ENCODE measurements at places on chromosomes 7 and 10.

- DNase-seq, result no peak
Observed at GRCh38 chr7:158816271-158816670, 13.0 kb downstream of the ESYT2 start.

- DNase-seq, result no peak
Observed at GRCh38 chr7:158811461-158811860, 17.8 kb downstream of the ESYT2 start.

GRCh38 chr10:52443419-52444388 lies 129.6 kb downstream of the DKK1 start:
- no peak for DNase-seq

- no peak for DNase-seq
Observed at GRCh38 chr10:72267819-72268399, 5.8 kb upstream of the DDIT4 start.

DNA sequence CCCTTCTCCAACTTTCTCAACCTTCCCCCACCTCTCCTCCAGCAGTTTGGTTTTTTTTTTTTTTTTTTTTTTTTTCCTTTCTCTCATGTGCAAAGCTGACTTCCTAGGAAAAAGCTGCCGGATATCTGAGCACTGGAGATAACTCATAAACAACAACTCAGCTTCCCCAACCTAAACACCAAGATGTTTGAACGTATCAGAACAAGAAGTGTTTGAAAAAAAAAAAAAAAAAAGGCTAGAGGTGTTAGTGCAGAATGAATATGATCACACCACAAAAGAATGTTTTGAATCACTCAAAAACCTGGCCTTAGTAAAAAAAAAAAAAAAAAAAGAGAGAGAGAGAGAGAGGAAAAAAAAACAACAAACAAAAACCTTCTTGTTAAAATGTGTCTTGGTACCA lies 11.2 kb downstream of the GATA3 start:
- no peak for DNase-seq

DNA sequence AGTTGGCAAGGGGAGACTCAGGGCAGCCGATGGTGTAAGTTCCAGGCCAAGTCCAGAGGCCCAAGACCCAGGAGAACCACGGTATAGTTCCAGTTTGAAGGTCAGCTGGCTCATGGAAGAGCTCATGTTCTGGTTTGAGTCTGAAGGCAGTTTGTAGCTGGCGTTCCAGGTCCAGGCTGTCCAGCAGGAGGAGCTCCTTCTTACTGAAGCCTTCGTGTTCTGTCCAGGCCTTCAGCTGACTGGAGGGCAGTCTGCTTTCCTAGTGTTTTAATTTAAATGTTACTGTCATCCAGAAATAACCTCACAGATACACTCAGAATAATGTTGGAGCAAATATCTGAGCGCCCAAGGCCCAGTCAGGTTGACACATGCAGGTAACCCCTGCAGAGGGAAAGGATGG lies 4.2 kb downstream of the SUN1 start:
- no peak for DNase-seq

DNA sequence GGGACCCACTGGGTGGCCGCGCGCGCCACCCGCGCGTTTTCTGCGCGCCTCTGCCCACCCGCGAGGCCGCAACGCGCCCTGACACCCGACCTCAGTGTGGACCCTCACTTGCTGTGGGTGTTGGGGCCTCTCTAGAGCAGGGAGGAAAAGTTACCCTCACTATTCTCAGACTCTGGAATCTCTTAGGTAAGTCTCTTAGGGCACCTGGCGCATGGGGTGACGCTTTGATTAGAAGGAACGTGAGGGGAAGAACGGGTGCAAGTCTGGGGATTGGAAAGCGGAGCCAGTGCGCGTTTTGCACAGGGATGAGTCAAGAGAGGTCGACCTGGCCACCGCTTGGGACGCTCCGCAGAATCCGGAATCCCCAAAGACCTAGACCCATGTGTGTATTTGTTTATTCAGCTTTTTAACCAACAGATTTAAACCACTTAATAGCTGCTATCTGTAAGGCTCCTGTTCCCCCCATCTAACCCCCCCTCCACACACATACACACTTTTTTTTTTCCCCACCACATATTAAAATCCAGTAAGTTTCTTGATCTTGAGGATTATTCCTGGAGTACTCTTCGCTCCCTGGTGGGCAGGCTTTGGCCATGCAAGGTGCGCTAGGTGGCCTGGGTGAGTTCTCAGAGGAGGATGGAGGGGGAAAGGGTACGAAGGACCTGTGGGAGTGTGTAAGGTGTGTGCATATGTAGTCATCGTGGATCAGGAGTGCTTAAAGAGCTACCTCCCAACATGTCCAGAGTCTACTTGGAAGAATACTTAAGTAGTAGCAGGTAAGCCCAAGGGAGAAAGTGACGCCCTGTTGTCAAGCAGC lies 169.1 kb upstream of the PPP1R3A start:
- no peak for DNase-seq

DNA sequence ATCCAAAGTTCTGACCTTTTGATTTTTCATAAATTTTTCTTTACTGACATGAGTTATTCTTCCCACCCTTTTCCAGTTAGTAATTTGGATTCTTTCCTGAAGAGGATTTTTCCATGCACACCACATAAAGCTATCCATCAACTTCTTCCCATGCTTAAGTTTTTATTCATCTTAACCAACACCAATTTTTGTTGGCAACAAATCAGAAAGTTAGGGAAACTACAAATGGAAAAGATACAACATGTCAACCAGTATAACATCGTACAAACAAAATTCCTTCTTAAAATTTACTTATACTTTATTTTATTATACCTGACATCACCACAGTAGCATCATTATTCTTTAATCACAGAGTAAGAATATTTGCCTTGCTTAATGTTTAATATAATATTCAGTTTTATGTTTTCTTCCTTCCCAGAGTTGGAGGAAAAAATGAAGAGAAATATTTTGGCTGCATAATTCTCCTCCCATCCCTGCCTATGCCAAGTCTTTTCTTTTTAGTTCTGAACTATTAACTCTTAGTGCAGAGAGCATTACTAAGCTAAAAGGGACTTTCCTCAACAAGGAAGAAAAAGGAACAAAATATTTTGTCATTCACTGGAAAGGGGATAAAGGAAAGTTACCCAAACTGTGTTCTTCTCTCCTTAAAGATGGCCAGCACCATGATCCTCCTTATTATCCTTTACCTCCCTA lies 67.5 kb upstream of the MEOX2 start:
- no peak for DNase-seq

GRCh38 chr10:121157998-121158397 lies 306.8 kb downstream of the WDR11 start:
- peak; percentile 4 for DNase-seq

DNA sequence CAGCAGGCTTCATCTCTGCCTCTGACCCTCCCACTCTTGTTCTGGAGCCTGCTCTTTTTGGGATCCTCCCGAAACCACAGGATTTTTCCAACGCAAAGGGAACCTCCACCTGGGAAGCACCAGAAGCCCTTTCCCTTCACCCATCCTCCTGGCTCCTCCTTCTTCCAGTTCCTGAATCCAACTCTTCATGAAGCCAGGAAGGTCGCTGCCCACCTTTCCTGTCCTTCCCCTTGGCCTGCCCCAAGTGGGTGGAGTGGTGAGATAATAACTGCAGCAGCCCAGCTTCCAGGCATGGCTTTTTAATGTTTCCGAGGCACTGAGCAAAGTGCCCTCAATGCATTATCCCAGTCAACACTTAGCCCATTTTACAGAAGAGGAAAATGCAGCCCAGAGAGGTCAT lies 70.8 kb upstream of the EEPD1 start:
- no peak for DNase-seq

GRCh38 chr7:150450491-150451001 lies at the start of gene GIMAP8:
Gene GIMAP8 (plus strand): TSS chr7:150450630. CDS start chr7:150466699, 16,069 bp downstream.
- DNase-seq, result peak; percentile 82

GRCh38 chr7:69622014-69622835 lies 23.9 kb downstream of the AUTS2 start:
- no peak for DNase-seq

GRCh38 chr7:44150466-44150832 lies 9.3 kb upstream of the MYL7 start:
- peak; percentile 49 for DNase-seq

DNA sequence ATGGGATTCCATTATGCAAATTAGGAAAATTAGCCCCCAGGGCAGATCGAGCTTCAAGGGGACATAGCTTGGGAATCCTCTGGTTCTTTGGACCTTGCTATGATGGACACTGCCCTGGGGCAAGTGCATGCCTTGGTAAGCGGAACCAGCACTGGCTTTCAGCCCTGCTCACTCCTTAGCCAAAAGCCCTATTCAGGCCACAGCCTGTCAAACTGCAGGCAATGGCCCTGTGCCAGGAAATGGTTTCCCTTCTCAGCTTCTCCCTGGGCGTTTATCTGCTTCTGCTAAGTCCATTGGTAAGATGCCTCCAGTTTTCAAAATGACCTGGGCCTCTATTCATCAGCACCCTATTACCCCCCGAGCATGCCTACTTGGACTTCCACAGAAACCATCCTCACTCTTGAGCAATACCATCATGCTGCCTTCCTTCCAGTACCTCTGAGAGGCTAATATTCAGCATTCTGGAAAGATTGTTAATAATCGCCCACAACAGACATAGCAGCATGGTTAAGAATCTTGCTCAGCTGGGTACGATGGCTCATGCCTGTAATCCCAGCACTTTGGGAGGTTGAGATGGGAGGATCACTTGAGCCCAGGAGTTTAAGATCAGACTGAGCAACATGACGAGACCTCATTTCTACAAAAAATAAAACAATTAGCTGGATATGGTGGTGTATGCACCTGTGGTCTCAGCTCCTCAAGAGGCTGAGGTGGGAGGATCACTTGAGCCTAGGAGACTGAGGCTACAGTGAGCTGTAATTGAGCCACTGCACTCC lies 918.6 kb upstream of the AUTS2 start:
- DNase-seq, result no peak

DNA sequence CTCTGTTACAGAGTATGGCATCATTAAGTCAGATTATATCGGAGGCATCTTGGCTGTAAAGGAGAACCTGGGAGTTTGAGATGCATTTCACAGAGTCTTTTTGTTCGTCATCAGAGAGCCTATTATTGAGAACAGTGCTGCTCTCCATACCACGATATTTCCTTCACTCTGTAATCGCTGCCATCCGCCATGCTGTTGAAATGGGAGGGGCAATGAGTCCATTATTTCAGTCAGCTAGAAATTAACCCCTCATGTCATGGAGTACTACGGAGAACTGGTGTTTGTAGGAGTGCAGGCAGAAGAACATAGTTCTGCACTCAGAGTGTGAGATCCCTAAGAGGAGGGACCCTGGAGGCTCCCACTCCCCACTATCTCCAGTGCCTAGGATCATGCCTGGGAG lies 59.2 kb downstream of the SLC16A12 start:
- DNase-seq, result no peak

- DNase-seq, result no peak
Observed at GRCh38 chr10:117170244-117170643, 27.0 kb upstream of the KCNK18 start.

DNA sequence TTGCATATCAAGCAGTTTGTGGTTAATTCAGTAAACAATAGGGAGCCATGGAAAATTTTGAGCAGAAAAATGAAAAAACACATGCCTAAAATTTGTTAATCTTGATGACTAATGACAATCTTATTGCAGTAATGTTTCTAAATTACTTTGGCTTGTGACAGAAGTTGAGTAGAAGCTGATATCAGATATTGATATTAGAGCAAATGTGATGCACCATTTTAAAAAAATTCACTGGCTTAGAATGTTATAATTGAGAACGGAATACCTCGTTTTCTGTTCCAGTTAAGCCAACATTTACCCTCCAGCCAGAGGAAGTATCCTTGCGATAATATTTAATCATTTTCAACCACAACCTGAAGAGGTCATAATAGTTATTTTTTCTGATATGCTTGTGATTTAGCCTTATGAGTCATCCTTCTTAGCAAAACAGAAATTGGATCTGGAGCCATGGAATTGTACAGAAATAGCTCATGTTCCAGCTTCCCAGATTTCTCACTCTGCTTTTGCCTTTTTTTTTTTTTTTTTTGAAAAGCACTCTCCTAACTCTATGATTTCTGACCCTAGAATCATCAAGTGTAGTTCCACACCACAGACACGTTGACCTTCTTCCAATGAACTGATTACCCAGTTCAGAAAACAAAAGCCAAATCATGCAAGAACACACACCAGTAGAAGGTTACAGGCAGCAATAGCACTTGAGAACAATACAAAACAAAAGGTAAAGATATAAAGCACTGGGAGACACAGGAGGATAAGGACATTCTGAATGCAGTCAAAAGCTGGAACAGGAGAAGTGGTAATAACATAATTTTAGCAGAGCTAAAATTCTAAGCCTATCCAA lies 96.8 kb upstream of the PHYHIPL start:
- DNase-seq, result no peak

DNA sequence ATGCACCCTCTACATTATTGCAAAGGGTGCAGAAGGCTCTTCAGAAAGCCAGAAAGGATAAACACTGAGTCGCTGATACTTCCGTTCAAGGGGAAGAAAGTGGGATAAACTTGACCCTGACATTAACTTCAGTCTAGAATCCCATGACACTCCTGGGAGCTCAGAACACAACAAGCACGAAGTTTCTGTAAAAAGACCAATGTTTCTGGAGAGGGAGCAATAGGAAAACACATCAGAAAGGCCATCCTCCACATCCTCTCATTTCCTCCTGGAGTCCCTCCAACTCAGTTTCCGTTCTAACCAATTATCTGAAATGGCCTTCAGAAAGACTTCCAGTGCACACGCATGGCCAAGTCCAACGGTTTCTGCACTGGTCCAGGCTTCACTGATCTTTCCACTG lies 113.5 kb downstream of the SORBS1 start:
- DNase-seq, result no peak

- DNase-seq, result peak; percentile 69
Observed at GRCh38 chr7:2248984-2249694, 7.1 kb downstream of the NUDT1 start.

- DNase-seq, result no peak
Observed at GRCh38 chr7:21867226-21867625, 78.5 kb downstream of the CDCA7L start.

DNA sequence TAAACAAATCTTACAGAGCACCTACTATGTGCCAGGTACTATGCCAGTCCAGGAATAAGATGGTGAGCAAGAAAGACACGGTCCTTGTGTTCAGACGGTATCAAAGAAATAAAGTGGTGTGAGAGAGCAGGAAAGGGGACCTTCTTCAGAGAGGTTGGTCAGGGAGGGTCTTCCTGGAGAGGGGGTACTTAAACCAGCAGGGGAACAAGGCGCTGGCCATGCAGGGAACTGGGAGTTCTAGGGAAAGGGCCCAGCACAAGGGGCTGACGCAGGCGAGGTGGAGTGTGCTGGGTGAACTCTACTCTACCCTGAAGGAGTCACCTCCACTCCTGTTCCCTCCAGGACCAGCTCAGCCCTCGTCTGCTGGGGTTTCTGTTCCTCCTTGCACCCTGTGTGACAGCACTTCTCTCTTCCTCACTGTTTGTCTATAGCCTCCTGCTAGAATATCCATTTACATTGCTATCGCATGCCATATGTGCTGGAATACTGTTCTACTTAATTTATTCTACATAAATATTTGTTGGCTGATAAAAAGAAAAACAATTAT lies 73.5 kb downstream of the AOAH start:
- no peak for DNase-seq

Measured in GM12865 (cell line).